ENCODE measurements at places on chromosomes 3 and 15.

GRCh38 chr3:12902181-12902999 is 61.0 kb upstream of the RPL32 start:
- DNase-seq, result no peak

- DNase-seq, result no peak
These were observed 304.8 kb upstream of the STAC start for GRCh38 chr3:36075491-36075890.

- DNase-seq, result no peak
These were observed 82.3 kb downstream of the LRTM1 start for GRCh38 chr3:54845551-54845950.

DNA sequence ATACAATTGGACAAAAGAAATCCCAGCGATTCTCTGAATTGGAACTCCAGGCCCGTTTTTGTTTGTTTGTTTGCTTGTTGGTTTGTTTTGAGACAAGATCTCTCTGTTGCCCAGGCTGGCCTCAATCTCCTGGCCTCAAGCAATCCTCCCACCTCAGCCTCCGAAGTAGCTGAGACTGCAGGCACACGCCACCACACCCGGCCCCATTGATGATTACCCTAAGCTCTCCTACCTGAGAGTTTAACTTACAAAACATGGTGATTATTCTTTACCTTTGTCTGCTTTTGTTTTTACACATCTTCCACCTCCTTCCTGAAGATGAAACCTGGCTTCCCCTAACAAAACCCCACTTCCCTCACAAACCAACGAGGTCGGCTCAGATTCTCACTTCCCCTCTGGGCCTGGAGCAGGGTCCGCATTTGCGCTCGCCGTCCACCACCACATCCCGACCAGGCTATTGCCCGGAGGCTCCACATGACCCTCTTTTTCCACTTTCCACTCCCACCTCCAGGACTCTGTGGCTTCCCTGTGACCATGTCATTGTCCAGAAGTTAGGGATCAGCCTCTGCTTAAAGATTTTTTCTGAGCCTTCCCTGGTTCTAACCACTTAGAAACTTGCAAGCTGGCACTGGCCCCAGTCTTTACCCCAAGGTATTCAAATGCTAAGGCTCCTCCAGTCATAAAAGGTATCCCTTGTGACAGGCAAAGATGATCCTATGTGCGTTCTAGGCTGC is 14.8 kb downstream of the KLHL6 start:
- DNase-seq, result no peak

DNA sequence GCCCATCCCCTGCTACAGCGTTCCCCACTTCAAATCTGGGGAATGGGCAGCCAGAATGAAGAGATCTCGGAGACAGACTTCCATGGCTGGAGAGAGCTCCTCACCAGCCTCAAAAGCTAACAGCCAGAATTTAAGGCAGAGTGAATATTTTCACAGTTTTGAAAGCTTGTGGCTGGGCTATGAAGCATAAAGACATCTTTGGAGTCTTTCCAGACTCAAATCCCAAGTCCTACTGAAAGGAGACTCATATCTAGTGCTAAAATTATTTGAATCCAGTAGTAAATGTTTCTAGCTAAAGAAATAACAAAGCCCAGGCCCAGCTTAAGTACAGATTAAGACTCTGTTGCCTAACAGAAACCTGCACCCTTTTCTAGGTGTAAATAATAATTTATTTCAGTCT is 628.4 kb upstream of the ALCAM start:
- DNase-seq, result no peak

DNA sequence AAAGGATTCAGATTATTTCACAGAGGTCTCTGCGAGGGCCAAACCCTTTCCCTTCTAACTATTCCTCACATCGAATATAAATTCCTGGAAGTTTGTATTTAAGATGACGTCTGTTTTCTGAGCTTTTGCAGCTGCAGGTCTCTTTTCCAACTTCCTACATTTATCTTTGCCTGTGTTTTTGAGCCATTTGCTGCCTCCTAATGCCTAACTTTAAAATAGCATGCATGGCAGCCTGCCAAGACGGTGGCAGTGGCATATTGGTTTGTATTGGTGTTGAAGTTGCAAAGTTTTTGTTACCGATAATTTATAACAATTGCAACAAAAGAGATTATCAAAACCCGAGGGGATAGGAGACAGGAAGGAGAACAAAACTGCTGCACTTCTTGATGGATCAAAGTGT is 187.1 kb upstream of the DNAJC19 start:
- no peak for DNase-seq

- no peak for DNase-seq
These were observed 20.0 kb downstream of the TAFA4 start for GRCh38 chr3:68912376-68912775.

- no peak for DNase-seq
These were observed 65.1 kb downstream of the PBRM1 start for GRCh38 chr3:52620580-52620979.

- DNase-seq, result peak; percentile 33
These were observed 2.6 kb upstream of the APEH start for GRCh38 chr3:49671291-49672288.

DNA sequence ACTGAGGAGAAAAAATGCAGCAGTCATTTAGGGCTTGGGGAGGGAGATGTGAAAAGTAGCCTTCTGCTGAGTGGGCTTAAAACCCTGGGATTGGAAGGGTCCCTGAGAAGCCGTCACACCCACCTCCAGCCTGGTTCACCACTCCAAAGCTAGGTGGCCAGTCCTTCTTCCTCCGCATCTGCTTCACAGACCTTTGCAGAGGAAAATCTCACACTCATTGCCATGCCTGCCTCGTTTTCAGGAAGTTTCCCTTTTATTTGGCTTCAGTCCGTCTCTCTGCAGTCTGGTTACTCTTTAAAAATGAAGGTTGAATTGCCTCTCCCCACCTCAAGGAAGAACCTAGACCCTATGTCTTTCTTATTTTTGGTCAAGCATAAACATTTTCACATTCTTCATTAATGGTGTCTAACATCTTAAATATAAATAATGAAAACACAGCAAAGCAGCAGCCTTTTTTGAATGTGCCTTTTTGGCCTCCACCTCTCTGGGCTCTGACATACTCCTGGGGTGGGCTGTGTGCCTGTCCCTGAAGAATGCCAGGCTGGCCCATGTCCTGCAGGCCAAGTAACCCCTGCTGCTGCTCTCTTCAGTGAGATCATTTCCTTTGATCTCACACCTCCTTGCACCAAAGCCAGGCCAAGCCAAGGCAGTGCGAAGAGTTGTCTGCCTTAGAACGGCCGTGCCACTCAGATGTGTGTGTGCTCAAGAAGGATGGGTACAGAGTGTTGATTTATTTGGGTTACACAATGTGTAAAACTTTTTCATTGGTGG is 11.0 kb downstream of the MRAS start:
- DNase-seq, result no peak

DNA sequence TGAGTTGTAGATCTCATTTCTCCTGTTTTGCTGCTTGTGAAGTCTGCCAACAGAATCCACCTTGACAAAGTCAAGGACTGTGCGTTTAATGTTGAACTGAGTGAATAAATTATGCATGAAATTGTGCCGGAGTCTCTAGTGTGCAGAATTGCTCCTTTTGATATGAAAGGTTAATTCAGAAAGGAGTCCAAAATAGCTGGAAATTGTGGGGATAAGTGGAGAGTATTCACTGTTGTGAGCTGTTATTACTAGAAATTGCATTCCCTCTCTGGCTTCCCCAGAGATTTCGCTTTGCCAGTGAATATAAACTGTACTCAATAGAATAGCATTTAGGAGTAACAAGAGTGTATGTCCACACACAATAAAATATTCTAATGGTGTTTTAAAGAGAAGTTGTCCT is 43.1 kb downstream of the SAMMSON start:
- no peak for DNase-seq

DNA sequence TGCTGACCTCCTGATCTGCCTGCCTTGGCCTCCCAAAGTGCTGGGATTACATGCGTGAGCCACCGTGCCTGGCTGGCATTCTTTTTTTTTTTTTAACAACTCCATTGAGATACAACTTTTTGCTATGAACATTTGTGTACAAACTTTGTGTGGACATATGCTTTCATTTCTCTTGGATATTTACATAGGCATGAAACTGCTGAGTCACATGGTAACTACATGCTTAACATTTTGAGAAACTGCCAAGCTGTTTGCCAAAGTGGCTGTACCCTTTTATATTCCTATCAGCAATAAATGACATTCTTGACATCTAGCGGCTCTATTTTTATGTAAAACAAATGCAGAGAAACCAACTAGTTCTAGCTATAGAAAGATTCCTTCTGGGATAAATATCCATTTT is 8.7 kb upstream of the YEATS2 start:
- DNase-seq, result no peak

GRCh38 chr15:56996093-56996492 is 77.6 kb downstream of the TCF12 start:
- DNase-seq, result no peak

DNA sequence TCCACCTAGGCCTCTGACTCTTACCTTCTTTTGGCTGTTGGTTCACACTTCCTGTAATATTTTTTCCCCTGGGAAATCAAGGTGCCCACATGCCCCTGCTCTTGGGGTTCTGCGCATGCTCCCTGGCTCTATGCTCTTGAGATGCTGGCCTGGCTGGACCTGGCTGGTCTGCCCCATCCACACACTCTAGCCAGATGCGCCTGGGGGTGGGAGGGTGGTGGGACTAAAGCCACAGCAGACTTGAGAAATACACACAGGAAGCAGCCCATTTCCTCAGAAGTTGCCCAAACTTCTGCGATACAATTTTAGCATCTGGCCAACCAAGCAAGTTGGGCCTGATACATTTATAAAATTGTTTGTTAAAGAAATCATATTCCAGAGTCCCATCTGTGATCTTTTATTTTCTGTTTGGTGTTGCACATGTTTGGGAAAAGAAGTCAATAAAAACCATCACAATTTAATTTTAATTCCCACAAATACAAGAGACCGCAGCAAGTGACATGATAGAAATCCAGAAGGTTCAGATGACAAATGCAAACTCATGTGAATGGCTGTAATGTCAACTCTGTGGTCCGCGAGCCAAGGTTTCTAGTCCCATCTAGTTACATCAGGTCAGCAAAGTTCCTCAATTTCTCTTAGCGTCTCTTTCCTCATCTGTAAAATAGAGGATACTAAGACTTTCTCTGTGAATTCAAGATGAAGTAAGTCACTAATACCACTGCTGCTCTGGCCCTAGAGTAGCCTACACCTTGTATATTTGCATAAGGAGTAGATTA is 55.9 kb upstream of the MEF2A start:
- DNase-seq, result no peak

- DNase-seq, result no peak
These were observed 5.5 kb upstream of the CD200 start for GRCh38 chr3:112327371-112327951.

GRCh38 chr3:182413061-182413460 is 380.2 kb upstream of the ATP11B start:
- no peak for DNase-seq

DNA sequence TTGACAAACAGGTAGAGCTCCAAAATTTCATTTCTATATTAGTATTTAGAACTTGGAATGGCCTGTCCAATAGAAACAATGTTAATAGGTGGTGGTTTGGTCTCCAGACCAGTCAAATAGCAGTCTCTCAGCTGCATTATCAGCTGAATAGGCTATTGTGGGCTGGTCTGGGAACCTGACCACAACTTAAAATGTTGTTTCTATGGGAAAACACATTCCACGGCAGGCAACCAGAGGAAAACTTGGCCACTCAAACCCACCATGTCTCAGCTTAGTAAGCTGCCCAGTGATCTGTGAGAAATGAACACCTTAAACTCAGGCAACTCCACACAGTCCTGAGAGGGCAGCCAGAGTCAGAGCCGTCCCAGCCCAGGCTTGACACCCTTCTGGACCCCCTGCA is 20.4 kb downstream of the FBN1 start:
- no peak for DNase-seq

GRCh38 chr15:60423537-60423936 is 25.8 kb upstream of the ANXA2 start:
- no peak for DNase-seq

DNA sequence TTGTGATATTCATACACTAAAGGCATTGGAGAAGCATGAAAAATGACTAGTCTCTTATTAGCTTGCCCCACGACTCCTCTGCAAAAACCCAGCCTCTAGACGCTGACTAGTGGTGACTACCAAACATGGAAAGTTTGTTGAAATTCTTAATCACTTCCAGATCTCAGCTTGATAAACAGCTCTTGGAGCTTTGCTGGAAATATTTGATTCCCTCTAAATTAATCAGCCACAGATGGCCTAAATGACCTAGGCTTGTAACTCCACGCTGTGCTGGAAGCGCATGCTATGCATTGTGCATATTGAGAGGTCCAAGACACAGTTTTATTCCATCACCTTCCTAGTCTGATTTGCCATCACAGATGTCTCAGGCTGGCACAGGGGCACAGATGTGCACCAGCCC is 244.7 kb upstream of the ST8SIA2 start:
- DNase-seq, result no peak

DNA sequence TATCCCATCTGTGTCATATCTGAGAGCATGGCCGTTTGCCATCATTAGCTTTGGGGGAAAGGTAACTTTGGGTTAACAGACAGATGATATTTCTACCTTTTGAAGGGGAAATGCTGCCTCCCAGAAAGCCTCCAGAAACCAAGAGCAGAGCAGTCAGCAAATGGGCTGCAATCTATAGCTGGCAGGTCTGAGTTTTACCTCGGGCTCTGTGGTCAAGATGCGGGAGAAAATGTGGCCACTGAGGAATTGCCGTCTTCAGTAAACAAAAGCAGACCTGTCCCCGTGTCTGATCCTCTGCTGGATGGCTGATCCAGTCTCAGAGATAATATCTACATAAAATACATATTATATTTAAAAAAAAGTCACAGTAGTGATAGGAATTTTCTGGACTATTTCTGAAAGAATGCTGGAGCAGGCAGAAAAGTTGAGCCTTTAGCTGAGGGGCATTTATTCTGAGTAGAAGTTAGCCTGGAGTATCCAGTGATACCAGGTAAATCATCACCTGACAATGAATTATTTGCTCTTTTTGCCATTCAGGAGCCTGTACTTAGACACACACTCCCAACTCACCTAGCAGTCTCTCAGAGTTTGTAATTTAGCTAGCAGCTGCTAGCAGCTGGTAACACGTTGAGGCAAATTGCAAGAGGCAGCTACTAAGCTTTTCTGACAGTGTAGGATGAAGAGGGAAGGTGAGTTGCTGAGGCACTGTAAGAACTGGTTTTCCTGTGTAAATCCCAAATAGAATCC is 285.3 kb upstream of the RARB start:
- no peak for DNase-seq

- DNase-seq, result no peak
These were observed 116.3 kb upstream of the UBE2E2 start for GRCh38 chr3:23086831-23087230.

GRCh38 chr3:37183976-37184375 is 9.6 kb upstream of the LRRFIP2 start:
- no peak for DNase-seq

Data from activated naive CD8-positive, alpha-beta T cell treated with anti-CD3 and anti-CD28 coated beads, Interleukin-2, amount 50 U/mL, for 16 hours (primary cell).